ENCODE measurements at places on chromosomes 7 and 10.

DNA sequence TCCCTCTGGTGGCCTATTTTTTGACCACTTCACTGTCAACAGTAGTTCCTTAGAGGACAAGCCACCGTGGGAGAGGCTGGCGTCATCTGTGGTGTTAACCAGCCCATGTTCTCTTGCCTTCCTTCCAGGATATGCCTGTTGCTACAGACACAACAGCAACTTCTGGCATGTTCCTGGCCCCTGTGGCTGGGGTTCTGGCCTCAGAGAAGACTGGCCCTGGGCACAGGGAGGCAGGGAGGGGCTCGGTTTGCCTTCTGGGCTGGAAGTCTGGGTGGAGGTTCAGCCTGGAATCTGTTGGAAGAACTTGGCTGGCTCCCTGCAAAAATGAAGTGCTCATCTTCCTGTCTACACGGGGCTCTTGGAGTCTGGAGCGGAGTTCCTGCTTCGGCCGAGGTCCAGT lies 25.7 kb downstream of the GOLGA7B start:
- DNase-seq: no peak

DNA sequence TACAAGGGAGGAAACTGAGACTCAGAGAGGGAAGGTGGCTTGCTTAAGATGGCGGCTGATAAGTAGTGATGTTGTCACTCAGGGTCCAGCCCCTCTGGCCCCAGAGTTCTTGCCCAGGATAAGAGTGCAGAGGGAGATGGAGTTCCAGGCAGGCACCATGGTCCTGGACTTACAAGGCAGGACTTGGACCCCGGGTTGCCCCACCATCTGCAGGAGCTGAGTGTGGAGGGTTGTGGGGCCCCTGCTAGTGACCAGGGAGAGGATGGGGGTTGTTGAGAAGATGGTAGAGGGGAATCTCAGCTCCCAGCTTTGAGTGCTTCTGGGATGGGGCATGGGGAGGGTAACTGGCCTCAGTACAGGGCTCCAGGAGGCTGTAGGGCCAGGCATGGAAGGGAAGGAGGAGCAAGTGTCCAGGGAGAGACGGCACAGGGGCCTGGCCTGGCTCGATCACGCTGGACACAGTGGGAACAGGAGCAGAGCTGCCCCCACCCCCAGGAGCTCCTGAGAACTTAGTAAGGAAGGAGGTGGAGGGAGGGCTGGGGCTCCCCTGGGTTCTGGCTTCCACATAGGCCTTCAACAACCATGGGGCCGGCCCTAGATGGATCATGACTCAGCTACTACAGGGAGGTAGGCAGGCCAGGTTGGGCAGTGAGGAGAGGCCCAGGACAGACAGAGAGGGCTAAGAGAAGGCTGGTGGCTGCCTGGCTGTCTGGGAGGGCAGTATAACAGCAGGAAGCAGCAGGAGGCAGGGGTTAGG lies 28.2 kb downstream of the PPIF start:
- no peak for DNase-seq

GRCh38 chr7:144454256-144455039 lies 51.0 kb upstream of the NOBOX start:
- DNase-seq: no peak

- no peak for DNase-seq
Measured at GRCh38 chr7:42156291-42156865, 80.6 kb downstream of the GLI3 start.

DNA sequence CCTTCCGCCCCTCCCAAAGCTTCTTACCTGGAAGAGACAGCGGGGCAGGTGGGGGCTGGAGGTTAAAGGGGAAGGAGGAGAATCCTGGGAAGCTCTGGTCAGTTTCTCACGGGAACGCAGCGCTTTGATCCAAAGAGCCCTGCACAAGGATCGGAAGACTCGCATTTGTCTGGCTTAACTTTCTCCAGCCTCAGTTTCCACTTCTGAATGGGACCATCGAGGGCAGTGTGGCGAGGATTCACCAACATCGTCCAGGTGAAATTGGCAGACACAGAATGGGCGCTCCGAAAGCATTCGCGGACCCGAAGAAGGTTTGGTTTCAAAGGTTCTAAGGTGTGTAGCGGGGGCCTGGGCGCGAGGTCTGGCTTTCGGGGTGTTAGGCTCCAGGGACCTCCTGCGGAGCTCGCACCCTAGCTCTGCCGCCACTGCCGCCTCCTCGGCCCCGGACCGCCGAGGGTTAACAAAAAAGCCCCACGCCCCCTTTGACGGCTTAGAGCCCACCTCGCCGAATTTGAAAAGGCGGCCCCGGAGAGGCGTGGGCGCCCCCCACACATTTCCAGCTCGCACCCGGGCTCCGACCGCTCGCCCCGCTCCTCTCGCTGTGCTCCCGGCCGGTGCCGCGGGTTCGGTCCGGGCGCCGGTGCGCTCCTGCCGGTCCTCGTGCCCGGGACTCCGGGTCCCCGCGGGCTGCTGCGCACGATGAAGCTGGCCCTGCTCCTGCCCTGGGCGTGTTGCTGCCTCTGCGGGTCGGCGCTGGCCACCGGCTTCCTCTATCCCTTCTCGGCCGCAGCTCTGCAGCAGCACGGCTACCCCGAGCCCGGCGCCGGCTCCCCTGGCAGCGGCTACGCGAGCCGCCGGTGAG lies at the start of gene COL26A1:
COL26A1 (plus strand) TSS at position 542 of the 862 bp plus-strand sequence; CDS start at position 700, 158 bp downstream.
- DNase-seq: no peak

- DNase-seq: no peak
Measured at GRCh38 chr10:7464691-7465090, 53.9 kb upstream of the SFMBT2 start.

GRCh38 chr10:113967126-113967525 lies 76.5 kb upstream of the ADRB1 start:
- no peak for DNase-seq

DNA sequence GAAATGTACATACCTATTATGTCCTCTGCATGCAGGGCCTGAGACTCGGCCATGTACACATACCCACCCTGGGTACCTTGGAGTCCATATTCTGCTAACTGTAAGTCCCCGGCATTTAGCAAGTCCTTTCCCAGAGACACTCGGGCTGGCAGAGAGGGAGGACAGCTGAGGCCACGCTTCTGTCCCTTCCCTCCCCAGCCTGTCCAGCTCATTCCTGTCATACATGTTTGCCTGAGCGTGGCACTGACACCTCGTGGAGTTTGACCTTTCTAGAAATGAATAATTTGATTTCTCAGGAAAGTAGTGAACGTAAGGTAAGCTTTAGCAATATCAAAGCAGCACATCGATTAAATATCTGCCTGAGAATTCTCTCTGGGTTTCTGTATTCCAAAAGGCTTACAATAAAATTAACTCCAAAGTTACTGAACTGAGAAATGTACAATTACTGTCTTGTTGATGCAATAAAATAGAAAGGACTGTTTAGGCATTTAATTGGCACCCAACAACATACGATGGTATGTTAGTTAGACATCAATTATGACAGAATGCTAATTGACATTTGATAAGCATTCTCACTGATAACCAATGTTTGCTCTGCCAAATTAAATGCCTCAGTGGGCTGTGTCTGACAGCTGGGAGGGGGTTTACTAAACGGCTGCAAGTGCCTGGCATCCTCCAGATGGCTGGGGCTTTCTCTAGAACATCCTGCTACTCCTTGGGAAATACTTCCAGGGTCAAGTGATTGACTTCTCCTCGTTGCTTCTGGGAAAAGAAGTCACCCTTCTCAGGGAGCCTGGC lies 221.2 kb downstream of the CCSER2 start:
- DNase-seq: no peak

GRCh38 chr7:79175374-79175773 lies 278.1 kb downstream of the MAGI2 start:
- no peak for DNase-seq

DNA sequence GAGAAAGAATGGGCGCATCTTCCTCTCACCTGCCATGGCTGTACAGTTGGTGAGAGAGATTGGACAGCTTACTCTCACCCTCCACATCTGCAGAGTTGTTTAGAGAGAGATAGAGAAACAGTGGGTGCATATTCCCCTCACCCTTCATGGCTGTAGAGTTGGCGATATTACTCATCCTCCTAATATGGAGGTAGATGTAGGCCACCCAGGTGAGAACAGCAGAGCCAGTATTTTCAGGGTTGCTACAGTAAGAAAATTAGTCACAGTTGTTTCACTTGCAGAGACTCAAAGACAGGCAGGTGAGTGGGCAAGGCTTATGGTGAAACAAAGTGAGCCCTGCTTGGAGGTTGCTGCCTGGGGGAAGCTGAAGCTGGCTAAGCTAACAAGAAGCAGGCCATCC lies 65.0 kb upstream of the PFKP start:
- DNase-seq: no peak

- no peak for DNase-seq
Measured at GRCh38 chr7:77458786-77459185, 42.6 kb upstream of the GSAP start.

DNA sequence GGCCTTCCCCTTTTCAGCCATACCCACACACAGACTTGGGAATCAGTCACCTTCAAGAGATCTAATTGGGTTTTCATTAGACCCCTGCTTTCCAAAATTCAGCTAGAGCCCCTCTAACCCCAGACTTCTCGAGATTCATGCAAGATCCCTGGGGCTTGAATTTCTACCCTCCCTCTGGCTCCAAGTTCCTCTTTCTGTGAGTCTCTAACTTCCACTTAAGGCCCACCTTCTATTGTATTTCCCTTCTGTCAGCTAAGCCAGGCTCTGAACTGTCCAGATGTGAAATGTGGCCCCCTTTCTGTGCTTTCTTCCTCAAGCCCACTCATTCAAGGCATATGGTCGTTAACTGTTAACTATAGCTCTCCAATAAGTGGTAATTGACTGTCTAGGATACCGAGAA lies 132.2 kb downstream of the ZNF365 start:
- no peak for DNase-seq

DNA sequence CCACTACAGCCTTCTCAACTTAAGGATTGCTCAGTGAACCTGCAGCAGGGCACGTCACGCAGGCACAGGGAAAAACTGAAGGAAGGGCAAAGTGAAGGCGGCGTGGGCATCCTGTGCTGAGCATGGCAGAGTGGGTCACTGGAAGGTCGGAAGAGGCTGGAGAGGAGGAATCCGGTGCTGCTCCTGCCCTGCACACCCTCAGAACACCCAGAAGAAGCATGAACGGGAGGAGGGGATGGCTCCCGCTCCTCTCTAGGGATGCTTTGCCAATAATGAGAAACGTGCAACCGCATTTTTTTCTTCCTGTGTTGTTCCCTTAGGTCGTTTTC lies 175.1 kb downstream of the TNS3 start:
- DNase-seq: no peak

GRCh38 chr10:114708717-114709335 lies 50.8 kb upstream of the ABLIM1 start:
- DNase-seq: no peak

DNA sequence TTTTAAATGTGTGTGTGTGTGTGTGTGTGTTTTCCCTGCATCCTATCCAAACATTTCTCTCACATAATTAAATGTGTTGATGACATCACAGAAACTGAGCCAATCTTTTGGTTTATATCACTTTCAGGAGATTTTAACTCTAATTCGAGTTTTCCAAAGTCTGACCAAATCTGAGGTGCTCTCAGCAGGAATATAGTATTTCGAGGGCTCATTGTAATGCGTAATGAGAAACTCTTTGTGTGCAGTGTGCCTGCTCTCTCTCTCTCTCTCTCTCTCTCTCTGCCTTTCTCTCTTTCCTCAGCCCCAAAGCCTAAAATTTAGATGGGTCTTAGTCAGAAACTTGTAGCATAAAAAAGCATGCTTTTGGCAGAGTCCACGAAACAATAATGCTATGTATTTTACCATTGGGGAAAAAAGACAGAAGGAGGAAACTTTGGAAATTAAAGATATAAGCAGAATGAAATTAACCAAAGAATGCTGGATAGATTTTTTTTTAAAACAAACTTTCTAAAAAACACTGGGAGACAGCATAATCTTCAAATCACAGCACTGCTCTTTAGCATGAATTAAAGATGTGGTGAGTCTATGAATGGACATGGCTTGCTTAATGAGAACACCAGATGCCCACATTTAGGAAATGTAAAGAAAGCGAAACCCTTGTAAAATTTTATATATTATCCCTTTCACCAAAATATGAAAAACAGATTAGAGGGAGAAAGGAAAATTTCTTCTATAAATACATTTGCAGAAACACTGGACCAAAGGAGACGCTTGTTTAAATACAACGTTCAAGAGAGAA lies 206.8 kb upstream of the HABP2 start:
- DNase-seq: no peak

DNA sequence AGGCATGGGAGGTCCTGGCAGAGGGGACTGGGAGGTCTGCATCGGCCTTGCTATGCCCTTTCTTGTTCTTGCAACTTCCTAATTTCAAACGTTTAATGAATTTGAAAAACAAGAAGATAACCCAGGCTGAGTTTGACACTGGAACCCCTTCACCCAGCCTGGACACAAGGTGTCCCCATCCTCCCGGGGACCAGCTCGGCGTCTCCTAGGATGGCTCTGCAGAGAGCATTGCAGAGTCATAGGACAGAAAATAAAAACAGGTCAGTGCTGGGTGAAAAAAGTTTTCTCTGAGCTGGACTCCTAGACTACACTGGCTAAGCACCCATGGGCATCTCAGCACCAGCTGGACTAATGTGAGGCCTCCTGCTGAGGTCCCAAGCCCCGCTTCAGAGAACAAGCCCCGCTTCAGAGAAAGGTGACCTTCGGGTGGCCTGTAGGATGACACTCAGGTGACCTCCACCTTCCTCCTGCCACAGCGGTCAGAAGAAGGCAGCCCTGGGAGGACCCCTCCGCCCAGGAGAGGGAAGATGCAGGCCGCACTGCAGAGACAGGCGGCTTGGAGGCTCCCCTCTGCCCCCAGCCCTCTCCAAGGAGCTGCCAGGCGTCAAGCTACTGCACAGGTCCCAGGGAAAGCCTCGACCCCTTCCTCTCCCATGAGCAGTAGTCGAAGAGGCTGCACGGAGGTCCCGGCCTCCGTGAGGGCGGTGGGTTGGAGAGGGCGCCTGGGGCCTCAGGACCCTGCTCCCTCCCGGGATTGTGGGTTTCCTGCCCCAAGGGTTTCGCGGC lies 9.3 kb upstream of the UNCX start:
- no peak for DNase-seq

GRCh38 chr7:148091882-148092281 lies 498.7 kb upstream of the C7orf33 start:
- DNase-seq: no peak

GRCh38 chr7:12701433-12701832 lies 14.0 kb downstream of the ARL4A start:
- DNase-seq: no peak

- no peak for DNase-seq
Measured at GRCh38 chr7:29045258-29046086, 87.3 kb upstream of the TRIL start.

GRCh38 chr10:66827353-66827752 lies 98.5 kb upstream of the LRRTM3 start:
- DNase-seq: no peak

Data from T-helper 2 cell (primary cell).